NCI-H2029 (cell line): ENCODE measurements at places on chromosomes 6 and 20.

GRCh38 chr20:38387953-38388352, 41.7 kb downstream of the LBP start:
- no peak for DNase-seq

DNA sequence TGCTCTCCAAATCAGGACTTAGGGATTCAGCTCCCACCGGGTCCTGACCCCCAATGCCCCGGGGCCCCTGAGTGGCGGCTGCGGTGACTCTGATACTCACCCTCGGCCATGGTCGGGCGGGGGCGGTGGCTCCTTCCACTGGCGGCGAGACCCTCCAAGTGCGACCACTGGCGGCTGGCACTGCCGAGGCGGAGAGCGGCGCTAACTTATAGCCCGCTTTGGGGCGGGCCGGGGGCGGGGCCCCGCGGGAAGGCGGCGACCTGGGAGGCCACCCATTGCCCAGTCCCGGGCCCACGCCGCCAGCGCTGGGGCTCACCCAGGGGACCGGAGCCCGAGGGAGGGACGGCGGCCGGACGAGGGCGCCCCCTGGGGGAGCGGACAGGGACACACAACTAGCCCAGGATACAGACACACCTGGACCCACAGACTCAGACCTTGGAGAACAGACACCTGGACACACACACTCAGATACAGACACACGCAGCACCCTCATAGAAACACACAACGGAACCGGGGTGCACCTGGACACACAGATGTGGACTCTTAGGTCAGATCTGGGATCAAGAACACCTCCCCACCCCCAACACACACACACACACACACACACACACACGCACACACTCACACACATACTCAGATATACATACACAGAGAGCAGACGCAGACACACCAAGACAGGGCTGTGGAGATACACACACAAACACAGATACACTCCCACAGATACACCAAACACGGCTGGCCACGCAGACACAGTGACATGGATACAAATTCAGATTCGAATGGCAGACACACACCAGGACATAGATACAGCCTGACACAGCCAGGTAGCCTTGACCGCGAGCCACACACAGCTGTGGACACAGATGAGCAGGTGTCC, at the start of gene TGM2:
Gene TGM2 (minus strand): TSS at position 182 of the 877 bp plus-strand sequence. CDS start 72 bp downstream, at position 110.
- no peak for DNase-seq

GRCh38 chr6:71457929-71458328, 169.3 kb downstream of the OGFRL1 start:
- no peak for DNase-seq

DNA sequence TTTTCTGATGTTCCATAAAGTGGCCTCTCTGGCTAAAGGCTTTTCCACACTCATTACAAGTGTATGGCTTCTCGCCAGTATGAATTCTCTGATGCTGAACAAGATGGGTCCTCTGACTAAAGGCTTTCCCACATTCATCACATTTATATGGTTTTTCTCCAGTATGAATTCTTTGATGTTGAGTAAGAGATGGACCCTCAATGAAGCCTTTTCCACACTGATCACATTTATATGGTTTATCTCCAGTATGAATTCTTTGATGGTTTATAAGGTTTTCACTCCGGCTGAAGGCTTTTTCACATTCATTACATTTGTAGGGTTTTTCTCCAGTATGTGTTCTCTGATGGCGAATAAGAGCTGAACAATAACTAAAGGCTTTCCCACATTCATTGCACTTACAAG, 20.4 kb downstream of the ZNF184 start:
- no peak for DNase-seq

GRCh38 chr6:72132851-72133250, 246.5 kb downstream of the RIMS1 start:
- DNase-seq: no peak

DNA sequence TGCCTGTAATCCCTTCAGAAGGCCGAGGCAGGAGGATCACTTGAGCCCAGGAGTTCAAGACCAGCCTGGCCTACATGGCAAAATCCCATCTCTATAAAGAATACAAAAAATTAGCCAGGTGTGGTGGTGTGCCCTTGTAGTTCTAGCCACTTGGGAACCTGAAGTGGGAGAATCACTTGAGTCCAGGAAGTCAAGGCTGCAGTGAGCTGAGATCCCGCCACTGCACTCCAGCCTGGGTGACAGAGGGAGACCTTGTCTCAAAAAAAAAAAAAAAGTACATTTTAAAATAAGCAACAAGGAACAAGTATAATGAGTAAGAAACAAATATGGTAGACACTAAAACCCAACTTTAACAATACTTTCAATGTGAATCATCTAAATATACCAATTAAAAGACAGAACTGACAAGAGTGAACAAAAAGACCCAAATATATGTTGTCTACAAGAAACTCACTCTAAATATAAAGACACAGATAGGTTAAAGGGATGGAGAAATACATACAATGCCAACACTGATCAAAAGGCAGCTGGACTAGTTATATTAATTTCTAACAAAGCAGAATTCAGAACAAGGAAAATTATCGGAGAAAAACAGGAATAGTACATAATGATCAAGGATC, 37.7 kb downstream of the RANBP9 start:
- peak; percentile 51 for DNase-seq

- DNase-seq: no peak
These were observed 25.2 kb upstream of the RNF24 start for GRCh38 chr20:4040283-4041179.

GRCh38 chr6:127833336-127833735, 67.5 kb downstream of the THEMIS start:
- DNase-seq: no peak

DNA sequence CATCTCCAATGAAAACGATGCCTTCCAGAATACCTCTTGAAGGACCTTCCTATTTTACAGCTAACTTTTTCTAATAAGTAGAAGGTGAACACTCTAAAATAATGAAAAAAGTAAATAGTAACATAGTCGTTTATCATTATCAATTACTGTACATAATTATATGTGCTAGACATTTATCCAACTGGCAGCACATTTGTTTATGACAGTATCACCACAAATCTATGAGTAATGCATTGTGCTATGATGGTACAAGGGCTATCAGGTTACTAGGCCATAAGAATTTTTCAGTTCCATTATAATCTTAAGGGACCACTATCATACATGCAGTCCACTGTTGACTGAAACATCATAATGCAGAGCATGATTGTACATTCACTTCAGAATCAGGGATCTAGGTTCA, 68.4 kb downstream of the ATG5 start:
- no peak for DNase-seq

- DNase-seq: no peak
These were observed 28.9 kb downstream of the STMND1 start for GRCh38 chr6:17130786-17131185.

- no peak for DNase-seq
These were observed 136.5 kb upstream of the SYNDIG1 start for GRCh38 chr20:24332956-24333355.

- DNase-seq: no peak
These were observed 123.1 kb downstream of the RCAN2 start for GRCh38 chr6:46368169-46368536.

- DNase-seq: no peak
These were observed 12.3 kb downstream of the ADISSP start for GRCh38 chr20:3755269-3755668.

DNA sequence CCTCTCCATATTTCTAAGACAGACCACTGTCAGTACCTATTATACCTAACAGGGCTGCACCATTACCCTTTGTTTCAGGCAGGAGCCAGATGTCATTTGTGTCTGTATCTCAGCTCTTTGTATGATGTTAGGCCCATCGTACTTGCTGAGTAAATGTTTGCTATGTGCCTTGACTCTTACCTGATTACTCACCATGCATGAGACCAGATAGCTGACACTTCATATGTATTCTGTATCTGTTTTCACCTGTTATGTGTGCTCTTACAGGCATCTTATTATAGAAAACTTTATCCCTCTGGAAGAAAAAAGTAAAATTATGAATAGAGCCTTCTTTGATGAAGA, 31.7 kb upstream of the ASXL1 start:
- DNase-seq: peak; percentile 94

- DNase-seq: no peak
These were observed 42.1 kb upstream of the FAM83D start for GRCh38 chr20:38883981-38884733.

DNA sequence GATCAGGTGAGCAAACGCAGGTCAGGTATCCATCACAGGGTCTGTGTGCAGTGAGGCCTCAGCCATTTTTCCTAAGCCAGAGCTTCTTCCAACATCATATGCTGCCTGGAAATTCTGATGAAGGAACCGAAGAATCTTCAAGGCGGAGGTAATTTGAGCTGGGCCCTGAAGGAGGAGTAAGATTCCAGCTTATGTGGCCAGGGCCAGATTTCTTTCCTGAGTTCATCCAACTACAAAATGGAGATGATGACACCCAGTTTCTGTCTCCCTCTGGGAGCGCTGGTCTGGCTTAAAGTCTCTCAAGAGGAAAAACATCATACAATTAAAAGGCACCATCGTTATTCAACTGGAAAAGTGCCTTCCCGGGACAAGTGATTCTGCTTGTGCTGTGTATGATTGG, 6.9 kb upstream of the MANBAL start:
- no peak for DNase-seq

DNA sequence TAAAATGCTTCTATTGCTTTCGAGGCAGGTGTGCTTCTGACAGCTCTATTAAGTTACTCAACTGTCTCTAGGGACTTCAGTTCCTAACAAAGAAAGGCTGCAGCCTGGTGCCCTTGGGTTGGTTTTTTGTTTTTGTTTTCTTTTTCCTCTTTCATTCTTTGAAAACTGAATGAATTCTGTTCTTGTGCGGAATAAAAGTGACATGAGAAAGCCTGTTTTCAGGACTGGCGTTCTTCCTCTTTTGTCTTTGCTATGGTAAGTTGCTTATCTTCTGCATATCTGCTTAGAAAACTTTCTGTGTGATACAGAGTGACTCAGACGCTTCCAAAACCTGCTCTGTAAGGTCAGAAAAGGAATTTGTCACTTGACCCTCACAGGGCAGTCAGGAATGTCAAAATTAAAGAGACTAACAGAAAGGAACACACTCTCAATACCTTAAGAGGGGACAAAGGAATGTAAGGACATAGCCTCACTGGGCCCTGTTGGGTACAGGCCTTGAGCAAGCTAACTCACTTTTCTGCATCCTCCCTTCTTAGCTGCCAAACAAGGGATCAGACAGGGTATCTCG, 56.2 kb upstream of the NHSL1 start:
- no peak for DNase-seq

- peak; percentile 7 for DNase-seq
These were observed 72.2 kb downstream of the SCAF8 start for GRCh38 chr6:154805288-154805911.

- DNase-seq: no peak
These were observed 179.1 kb downstream of the COL19A1 start for GRCh38 chr6:70045413-70045812.

DNA sequence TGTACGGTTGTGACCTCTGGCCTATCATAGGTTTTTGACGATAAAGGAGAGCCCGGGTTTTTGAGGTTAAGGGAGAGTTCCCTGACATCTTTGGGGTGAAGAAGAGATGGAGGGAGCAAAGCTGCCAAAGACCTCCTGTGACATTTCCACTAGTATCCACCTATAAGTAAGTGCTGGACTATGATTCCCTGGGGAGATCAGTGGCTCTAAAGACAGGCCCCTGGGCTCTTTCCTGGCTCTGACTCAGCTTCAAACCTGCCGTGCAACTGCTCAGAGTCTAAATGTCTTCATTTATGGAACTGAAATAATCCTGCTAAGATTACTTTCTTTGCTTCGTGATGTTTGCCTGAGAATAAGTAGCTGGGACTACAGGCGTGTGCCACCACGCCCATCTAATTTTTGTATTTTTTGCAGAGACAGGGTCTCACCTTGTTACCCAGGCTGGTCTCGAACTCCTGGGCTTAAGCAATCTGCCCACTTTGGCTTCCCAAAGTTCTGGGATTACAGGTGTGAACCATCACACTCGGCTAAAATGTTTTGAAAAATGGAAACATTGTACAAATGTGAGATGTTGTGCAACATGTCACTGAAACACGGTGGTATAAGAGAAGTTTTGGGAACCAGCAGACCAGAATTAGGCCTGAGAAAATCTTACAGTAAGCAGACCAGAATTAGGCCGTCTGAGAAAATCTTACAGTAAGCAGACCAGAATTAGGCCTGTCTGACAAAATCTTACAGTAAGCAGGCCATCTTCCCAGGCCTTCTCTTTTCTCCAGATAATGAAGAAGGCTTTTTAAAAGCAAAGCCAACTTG, 1.1 kb upstream of the PAQR8 start:
- DNase-seq: no peak
